ENCODE measurements at places on chromosomes 7 and 10.

GRCh38 chr10:17231788-17232187 is 3.7 kb downstream of the VIM start:
- DNase-seq, result no peak

GRCh38 chr7:83267141-83267631 is 104.5 kb upstream of the PCLO start:
- DNase-seq, result peak; percentile 49

DNA sequence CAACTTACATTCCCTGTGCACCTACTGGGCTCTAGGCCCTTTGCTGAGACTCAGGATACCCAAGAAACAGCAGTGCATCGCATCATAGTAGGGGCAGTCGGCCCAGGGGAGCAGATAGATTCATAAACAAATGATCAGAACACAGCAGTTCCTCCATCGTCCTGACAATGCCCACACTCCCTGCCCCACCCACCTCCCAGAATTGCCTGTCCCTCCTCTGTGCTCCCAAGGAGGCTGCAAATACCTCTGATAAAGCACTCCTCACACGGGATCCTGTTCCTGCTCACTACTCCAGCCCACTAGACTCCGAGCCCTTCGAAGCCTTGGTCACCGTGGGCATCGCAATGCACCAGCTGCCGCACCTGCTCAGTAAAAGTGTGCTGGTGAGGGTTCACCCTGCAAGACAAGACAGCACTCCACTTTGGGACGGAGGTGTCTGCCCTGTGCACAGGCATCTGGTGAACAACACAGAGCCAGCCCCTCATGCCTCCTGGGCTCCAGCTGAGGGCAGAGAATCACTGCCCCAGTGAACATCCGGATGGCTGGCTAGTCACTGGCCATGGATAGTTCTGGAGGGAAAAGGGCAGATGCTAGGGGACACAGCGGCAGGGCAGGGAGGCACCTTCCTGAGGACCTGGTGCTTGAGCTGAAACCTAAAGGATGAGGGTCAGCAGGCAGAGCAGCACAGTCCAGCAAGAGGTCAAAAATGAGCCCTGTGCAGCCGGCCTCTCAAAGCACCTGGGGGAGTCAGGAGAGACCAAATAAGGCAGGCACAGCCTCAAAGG is 60.7 kb downstream of the TNS3 start:
- no peak for DNase-seq

DNA sequence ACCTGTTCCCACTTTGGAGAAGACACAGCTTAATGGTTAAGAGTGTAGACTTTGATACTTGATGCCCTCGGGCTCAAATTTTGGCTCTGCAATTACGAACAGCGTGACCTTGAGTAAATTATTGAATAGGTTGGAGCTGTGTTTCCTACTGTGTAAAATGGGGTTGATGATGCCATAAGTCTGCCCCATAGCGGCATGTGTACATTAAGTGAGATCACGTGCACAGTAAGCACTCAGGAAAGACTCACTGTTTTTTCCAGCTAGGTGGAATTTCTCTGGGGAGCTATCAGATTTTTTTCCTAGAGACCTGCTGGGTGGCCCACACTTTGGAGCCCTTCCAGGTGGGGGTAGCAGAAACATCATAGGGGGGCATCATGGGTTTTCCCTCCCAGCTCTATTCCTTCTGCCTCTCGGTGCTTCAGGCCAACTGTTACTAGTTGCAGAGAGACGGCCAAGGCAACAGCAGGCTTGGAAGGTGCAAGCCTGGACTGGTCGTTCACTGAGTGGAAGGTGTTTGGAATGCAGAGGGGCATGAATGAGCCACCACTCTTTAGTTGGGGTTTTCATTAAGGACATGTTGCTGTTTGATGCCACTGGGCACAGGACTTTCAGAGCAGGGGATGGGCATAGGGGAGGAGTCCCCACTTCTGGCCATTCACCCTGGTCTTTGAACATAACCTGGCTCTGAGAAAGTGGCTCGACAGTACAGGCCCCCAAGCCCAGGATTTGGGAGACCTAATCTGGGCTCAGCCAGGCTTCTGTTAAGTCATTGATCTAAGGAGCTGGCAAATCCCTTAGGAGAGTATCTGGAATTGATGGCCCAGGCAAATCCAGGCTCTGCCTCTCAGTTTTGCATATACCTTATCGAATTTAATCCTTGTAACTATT is 64.0 kb downstream of the SYPL1 start:
- DNase-seq, result no peak

DNA sequence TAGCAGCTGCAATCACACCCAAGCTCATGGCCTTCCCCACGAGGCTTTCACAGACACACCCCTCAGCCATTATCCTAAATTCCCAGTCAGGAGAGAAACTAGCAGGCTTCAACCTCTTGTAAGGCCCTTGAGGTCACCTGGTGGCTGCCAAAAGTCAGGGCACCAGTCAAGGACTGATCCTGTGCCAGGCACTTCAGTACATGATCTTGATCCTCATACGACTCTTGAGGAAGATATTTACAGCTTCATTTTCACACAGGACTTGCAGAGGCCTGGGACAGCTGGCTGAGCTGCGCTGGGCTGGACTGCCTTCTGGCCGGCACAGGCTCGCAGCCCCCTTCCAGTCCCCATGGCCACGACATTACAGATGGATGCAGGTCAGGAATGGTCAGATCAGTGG is 8.8 kb downstream of the PDAP1 start:
- DNase-seq, result no peak

DNA sequence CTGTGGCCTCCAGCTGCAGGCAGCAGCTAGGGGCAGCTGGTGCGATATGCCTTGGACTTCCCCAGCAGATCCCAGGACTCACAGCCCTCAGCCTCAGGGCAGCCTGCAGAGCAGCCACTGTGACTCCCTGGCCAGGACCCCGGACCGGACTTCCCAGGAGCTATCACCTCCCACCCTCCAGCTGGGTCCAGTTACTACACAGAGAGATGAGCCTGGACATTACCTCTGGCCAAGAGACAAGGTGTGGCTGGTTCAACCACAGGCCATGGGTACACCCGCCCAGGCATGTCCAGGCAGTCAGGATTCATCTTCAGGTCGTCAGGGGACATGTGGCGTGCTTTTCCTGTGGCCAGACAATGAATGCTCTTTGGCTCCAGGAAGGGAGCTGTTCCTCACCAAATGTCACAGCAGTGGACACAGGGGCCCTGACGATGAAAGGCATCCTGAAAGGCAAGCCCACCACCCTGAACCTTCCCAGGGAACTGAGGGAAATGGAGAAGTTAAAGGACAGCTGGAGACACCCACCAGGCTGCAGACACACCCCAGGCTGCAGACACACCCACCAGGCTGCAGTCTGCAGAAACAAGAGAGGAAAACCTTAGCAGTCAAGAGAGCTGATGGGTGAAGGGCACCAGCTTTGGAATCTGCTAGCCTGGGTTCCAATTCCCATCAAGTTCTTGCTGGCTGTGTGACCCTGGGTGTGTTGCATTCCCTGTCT is 25.8 kb upstream of the NANOS1 start:
- DNase-seq, result no peak

GRCh38 chr10:113359655-113360054 is 193.2 kb upstream of the HABP2 start:
- no peak for DNase-seq

- no peak for DNase-seq
These were observed 82.5 kb upstream of the SP4 start for GRCh38 chr7:21345361-21345760.

DNA sequence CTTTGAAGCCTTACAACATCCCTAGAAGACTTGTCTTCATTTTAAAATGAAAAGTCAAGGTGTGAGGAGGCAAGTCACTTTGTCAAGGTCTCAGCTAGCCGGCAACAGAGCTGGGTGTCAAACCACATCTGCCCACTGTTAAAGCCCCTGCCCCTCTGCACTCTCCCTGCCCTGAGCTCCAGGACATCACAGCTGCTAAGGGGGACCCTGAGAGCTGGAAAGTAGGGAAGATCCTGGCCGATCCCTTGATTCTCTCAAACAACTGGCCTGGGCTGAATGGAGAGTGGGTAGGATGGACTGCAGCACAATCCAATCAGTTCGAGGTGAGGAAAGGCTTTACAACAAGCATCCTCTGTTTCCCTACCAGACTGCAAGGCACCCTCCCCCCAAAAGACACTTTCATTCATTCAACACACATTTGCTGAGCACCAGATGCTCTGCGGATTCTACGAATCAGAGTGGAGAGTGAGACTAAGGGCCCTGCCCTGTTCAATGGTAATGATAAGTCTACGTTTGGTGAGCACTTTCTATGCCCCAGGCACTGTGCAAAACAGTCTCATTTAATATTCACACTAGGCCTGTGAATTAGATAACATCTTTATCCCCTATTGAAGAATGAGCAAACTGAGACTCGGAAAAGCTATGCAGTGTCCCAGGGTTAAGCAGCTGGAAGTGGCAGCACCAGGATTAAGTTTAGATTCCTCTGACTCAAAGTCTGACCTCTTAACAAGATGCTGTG is 148.1 kb downstream of the HERPUD2 start:
- no peak for DNase-seq

DNA sequence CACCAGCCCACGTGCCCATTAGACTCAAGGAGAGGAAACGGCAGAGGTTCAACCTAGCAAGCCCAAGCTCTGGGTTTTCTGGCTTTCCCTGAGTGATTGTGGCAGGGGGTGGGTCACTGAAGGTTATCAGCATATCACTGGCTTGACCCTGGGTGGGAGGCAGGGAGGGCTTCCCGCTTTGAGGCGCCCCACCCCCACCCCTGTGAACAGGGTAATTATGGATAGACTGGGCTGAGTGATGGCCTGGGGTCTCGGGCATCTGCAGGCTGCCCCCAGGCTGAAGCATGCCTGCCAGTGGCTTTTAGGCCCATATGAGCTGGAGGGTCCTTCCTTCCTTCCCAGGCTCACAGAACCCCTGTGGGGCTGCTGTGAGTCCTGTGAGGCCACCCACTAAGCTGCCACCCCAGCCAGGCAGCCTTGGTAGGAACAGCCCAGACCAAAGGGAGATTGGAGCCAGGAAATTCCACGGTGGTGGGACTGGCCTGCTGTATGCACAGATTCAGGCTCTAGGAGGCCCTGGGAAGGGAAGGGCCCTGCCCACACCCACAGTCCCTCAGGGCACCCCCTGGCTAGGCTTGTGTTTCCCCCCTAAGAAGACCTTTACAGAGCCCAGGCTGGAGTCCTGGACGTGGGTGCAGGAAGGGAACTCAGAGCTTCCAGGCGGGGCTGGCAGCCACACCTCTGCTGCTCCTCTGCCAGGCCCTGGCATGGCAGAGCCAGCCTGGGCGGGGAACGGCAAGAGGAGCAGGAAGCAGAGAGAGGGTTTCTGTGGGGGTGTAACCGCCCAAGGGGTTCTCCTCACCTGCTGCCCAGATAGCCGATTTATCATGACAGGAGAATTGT is 33.1 kb downstream of the GPRIN2 start:
- DNase-seq, result no peak

DNA sequence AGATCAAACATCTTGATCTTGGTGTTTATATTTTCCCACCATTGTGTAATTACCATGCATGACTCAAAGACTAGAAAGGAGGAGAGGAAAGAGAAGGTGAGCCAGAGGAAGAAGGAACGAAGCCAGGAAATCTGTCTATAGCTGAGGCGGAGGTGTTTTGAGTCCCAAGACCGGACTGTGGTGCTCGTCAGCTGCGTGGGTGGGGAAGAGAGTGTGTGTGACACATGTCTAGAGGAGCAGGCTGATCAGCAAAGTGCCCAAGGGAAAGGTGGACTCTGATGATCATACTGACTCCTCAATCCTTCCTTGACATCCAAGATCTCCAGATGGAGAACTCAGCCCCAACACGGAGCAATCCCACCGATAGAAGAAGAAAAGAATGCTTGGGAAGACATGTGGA is 189.5 kb upstream of the MINDY3 start:
- no peak for DNase-seq

DNA sequence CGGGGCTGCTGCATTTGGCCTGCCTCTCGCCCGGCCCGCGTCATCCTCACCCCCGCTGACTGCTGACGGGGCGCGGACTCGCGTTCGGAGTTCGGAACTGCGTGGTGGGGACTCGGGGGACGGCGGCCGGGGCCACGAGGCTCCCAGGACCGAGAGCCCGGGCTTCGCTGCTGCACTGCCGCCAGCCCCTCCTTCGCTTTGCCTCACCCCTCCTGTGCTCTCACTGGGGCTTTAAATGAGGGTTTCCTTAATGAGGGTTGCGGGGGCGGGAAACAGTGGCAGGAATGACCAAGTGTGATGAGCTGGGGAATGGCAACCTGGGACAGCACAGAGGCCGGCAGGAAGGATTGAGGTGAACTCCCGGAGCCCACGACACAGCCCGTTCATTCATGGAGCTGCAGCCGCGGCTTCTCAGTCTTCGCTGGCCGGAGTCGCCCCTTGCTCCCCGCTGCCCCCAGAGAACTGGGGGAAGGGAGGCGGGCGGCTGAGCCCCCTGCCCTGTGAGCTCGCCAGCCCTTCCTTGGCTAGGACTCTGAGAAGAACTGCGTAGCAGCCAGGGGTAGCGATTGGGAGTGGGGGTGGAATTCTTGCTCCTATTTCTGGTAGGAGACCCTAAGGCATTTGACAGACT is 1.5 kb upstream of the LRRC4 start:
- no peak for DNase-seq

DNA sequence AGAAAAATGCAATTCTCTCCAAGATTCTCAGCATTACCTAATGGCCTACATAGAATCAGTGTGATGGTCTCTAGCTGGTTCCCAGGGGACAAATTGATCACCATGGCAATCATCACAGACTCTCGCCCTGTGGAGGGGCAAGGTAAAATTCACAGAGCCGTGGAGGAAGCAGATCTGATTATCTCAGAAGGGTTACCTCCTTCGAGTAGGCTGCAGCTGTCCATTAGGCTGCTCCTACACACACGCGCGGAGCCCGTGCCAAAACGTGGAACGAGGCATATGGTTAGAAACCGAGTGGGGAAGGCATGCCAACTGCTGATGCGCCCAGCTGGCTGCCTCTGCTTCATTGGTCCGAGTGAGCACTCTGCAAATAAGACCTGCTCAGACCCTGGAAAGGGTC is 52.8 kb upstream of the PTER start:
- no peak for DNase-seq

- DNase-seq, result no peak
These were observed 15.4 kb downstream of the TSPAN15 start for GRCh38 chr10:69466689-69467088.

GRCh38 chr10:3201796-3202195 is 29.2 kb upstream of the PITRM1 start:
- DNase-seq, result no peak

- no peak for DNase-seq
These were observed 63.2 kb upstream of the TOMM7 start for GRCh38 chr7:22885797-22886261.

DNA sequence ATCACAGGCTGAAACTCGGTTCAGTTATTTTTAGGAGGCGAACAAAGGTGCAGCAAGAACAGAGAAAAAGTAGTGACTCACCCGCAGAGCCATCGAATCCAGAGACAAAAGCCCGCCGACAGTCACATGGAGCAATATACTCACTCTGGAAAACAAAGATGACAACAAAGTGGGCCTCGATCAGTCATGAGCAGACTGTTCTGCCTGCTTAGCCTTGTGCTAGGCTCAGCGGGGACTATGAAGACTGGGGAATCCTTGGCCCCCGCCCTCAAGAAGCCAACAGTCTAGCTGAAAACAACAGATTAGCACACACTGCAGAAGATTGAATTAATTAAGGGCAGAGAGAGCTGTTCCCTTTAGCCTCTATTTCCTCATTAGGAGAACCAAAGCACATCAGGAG is 30.4 kb downstream of the XPNPEP1 start:
- DNase-seq, result no peak

Data from kidney epithelial cell (primary cell).